NCI-H2081 treated with DMSO at 0.1 percent for 48 hours (cell line): ENCODE measurements at places on chromosomes 12 and 14.
A peak's percentile ranks its signal among the peaks of the same experiment; 100 is the strongest.

DNA sequence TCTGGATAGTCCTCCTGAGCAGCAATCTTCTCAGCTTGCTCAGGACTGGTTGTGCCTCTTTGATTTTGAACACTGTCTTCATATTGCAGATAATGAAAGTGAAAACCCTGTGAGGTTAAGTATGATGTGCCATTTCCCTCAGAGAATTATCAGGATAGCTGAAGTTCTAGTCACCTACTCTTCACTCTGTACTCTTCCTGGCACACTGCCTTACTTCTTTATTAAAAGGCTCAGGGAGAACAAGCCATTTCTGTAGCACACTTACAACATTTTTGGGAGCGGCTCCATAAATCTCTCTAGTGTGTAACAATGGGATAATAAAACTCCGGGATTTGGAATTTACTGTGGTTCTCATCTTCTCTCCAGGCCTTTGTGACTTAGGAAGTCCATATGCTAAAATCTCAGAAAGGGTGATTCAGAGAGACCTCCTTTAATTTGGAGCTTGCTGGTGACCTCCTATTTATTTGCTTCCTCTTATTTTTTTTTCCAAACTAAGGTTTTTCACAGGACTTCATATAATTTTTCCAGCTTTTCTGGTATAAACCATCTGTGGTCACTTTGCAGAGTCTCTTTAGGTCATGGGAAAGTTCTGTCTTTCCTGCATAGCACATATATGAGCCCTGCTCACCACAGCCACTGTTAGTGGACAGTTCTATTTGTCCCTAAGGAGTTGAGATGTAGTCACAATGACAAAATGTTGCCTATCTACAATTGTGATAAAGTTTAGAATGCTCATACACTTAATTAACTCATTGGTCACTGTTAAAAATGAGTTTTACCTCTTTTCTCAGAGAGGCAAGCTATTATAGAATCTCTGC, 53.5 kb upstream of the LDHB start:
- DNase-seq: no peak

DNA sequence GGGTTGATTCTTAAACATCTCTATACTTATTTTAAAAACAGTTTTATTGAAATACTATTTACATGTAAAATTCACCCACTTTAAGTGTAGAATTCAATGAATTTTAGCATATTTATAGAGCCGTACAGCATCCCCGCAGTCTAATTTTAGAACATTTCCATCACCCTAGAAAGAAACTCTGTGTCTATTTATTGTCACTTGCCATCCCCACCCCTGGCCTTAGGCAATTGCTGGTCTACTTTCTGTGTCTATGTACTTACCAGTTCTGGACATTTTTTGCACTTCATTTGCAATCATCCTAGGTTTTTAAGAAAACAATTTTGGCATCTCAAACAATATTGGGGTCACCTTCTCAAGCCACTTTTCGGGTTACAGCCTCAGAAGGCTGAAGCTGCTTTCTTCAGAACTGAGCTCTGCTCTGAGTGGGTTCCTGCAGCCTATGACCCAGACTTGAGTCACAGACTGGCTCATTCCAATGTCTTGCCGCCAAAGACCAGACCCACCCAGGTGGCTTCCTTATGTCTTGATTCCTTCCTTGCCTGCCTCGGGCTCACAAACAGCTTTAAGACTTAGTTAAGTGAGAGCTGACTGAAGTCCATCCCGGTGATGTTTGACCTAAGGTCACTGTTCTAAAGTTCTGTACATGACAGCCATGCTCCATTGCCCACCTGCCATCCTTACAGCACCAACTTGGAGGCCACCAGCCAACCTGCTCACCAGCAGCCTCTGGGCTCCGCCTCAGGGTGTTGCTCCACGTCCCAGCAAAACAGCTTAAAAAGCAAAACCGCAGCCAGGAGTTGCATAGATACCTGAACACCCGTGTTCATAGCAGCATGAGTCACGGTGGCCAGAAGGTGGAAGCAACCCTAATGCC, 131.5 kb downstream of the CHST11 start:
- DNase-seq: no peak

DNA sequence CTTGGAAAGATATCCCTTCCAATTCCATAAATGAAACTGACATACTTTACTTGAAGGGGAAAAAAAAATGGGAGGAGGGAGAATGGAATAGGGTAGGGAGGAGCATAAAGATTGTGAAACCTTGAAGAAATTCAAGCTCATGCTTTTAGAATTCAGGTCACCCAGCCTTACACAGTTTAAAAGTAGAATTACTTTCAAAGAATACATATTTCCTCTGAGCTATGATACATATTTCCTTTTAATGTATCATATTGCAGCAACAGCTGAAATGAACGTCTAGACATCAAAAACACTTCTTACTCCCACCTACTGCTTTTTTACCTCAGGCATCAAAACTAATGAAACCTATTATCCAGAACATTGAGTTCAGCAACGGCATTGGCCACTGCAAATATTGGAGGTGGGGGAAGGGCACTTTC, 156.0 kb downstream of the MED13L start:
- peak; percentile 13 for DNase-seq

GRCh38 chr14:36478782-36479181, 41.2 kb downstream of the NKX2-1 start:
- DNase-seq: no peak

GRCh38 chr12:93502802-93503623, 35.7 kb downstream of the MRPL42 start:
- DNase-seq: no peak

DNA sequence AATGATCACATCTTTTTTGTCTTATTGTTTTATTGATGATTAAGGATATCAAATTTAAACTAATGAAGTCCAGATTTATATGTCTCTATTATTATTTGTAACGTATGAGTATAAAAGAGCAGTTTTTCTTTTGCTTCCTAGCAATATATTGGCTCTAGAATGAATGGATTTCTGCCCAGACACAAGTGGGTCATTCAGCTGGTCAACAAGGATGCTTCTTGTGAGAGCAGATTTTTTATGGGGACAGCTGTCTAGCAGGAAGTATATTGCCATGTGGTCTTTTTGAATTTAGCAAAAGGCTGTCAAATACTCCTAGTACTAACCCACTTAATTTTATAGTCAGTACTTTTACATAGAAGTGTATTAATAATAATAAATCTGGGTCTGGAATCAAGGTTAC, 1071.1 kb upstream of the FLRT2 start:
- DNase-seq: no peak

- DNase-seq: no peak
Observed at GRCh38 chr14:56224691-56225681, 106.8 kb downstream of the PELI2 start.

- DNase-seq: no peak
Observed at GRCh38 chr12:47820631-47821345, 1.1 kb upstream of the HDAC7 start.
